GM23338 (cell line): ENCODE measurements at places on chromosomes 16 and 17. TPM values are rescaled to one million over a fixed set of nuclear protein-coding genes. Genes with fewer than 3 reads are reported as not detected.
A peak's percentile ranks its signal among the peaks of the same experiment; 100 is the strongest.

- no peak overlapping the region for H3K27ac ChIP-seq
- no peaks in the 10 kb centered on the region for H3K27me3 ChIP-seq
- H3K4me3 ChIP-seq: no peak overlapping the region
- no peaks in the 10 kb centered on the region for H3K4me1 ChIP-seq
- no peak for DNase-seq
- no peaks in the 10 kb centered on the region for H3K36me3 ChIP-seq
Observed at GRCh38 chr17:57746221-57746620, 1.1 kb upstream of the CCDC182 start.

GRCh38 chr17:55693254-55694216, 29.1 kb downstream of the TMEM100 start:
- no peak overlapping the region for H3K27ac ChIP-seq
- no peaks in the 10 kb centered on the region for H3K36me3 ChIP-seq
- DNase-seq: no peak

GRCh38 chr17:7023576-7024401, 939 bp downstream of the BCL6B start:
- H3K36me3 ChIP-seq: no peaks in the 10 kb centered on the region
- no peak overlapping the region for H3K27ac ChIP-seq

DNA sequence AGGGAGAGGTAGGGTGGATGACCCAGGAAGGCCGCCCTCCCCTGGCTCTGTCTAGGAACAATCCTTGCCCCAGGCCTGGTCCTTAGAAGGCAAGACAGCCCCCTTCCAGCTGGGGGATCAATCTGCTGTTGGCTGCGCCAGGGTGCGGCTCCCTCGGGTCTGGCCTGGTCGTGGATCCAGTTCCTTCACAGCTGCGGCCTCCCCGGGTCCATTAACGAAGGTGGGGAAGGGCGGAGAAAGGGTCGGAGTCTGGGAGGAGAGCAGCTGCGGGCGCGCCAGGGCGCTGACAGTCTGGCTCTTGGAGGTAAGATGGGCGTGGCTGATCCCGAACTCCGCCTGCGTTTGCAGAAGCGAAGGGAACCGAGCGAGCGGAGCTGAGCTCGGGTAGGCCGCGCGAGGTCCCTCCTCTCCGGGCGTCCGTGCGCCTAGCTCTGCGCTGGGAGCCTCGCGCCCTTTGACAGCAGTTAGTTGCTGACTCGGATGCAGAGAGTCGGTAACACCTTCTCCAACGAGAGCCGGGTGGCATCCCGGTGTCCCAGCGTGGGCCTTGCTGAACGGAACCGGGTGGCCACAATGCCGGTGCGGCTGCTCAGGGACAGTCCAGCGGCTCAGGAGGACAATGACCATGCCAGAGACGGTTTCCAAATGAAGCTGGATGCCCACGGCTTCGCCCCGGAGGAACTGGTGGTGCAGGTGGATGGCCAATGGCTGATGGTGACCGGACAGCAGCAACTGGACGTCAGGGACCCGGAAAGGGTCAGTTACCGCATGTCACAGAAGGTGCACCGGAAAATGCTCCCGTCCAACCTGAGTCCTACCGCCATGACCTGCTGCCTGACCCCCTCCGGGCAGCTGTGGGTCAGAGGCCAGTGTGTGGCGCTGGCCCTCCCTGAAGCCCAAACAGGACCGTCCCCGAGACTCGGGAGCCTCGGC, at the start of gene HSPB9:
TSS of gene HSPB9 (plus strand) at position 434 of the 933 bp plus-strand sequence. CDS start at position 481, 47 bp downstream.
- DNase-seq: peak; percentile 95
- H3K4me3 ChIP-seq: peak within 1 kb of the TSS; percentile 55
- H3K4me1 ChIP-seq: peaks cover 19% of the 10 kb centered on the region; the same call in 1 of the 2 replicates

Gene RAB40C
- total RNA-seq: 24.2 and 24.6 TPM in 2 replicates

Gene CDH15
- 0.12 and 1.0 TPM in 2 replicates for total RNA-seq

Gene ADGRG1
- total RNA-seq: 0.12 and 0.14 TPM in 2 replicates

DNA sequence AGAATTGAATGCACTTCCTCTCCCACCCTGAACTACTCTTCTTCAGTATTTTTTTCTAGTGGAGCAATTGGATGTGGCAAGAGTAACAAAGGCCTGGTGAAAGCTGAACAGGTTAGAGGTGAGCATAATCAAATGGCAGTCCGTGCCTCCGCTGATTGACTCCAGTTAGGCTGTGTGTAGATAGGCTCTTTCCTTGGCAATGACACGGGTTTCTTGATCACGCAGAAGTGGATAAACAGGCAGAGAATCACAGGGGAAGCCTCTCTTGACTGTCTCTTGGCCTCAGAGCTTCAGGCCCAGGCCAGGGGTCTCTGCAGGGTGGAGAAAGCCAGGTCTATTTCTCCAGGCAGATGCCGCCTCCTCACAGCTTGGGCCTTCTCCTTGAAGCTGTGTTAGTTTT, 4.2 kb downstream of the CD300LB start:
- H3K4me3 ChIP-seq: no peak overlapping the region
- DNase-seq: no peak
- H3K27ac ChIP-seq: no peak overlapping the region
- no peaks in the 10 kb centered on the region for H3K27me3 ChIP-seq

DNA sequence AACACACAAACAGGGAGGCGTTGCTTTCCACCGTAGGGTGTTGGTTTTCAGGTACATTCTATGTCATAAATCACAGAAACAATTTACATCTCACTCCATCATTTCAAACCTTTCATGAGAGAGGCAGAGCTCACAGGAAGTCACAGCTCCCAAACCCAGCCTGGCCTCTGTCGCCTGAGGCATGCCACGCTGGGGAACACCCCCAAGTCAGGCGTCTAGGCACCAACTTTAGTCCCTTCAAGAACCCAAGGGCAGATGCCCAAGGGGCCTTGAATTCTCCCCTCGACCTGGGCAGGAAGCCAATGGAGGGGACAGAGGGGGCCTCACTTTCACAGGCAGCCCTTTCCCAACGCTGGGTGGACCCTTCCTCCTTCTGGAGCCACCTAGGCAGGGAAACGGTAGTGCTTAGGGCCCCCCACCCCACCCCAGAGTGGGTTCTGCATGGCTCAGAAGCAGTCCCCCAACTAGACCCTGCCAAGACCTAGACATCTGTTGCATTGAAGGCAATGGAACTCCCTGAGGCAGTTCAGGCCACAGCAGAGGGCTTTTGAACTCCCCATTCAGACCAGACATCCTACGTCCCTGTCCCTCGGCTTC, 10.6 kb downstream of the TBX4 start:
- H3K36me3 ChIP-seq: peaks cover 3% of the 10 kb centered on the region; the same call in 1 of the 2 replicates
- no peak overlapping the region for H3K27ac ChIP-seq

- no peaks in the 10 kb centered on the region for H3K4me1 ChIP-seq
- no peak for DNase-seq
- no peaks in the 10 kb centered on the region for H3K36me3 ChIP-seq
- H3K27ac ChIP-seq: no peak overlapping the region
- no peak overlapping the region for H3K4me3 ChIP-seq
Observed at GRCh38 chr16:55039931-55040330, 109.3 kb downstream of the IRX5 start.

GRCh38 chr17:49634485-49634860, 43.4 kb downstream of the SPOP start:
- H3K4me1 ChIP-seq: peaks cover 10% of the 10 kb centered on the region; the same call in 1 of the 2 replicates
- no peaks in the 10 kb centered on the region for H3K36me3 ChIP-seq
- DNase-seq: no peak
- H3K27me3 ChIP-seq: no peaks in the 10 kb centered on the region
- H3K4me3 ChIP-seq: no peak overlapping the region

Gene NIP7
- 30.4 and 32.7 TPM in 2 replicates for total RNA-seq

DNA sequence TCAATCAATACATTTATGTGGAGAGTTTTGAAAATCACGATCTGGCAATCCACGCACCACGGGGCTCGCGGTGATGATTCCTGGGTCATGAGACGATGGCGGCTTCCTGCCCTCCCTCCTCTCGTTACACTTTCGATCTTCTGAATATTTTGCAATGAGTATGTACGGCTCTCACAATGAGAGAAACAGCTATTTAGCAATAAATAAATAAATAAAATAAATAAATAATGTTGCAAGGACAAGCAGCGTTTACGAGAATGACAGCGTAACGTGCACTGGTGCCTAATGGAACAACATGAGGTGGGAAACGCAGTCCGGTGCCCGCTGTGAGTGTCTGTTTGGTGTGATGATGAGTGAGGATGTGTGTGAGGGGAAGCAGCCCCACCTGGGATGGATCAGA, 46.7 kb upstream of the JPH3 start:
- no peak for DNase-seq
- H3K4me1 ChIP-seq: no peaks in the 10 kb centered on the region
- no peak overlapping the region for H3K27ac ChIP-seq
- H3K4me3 ChIP-seq: no peak overlapping the region
- no peaks in the 10 kb centered on the region for H3K36me3 ChIP-seq

- DNase-seq: no peak
- no peak overlapping the region for H3K4me3 ChIP-seq
Observed at GRCh38 chr17:46057366-46057765, 58.3 kb downstream of the STH start.

DNA sequence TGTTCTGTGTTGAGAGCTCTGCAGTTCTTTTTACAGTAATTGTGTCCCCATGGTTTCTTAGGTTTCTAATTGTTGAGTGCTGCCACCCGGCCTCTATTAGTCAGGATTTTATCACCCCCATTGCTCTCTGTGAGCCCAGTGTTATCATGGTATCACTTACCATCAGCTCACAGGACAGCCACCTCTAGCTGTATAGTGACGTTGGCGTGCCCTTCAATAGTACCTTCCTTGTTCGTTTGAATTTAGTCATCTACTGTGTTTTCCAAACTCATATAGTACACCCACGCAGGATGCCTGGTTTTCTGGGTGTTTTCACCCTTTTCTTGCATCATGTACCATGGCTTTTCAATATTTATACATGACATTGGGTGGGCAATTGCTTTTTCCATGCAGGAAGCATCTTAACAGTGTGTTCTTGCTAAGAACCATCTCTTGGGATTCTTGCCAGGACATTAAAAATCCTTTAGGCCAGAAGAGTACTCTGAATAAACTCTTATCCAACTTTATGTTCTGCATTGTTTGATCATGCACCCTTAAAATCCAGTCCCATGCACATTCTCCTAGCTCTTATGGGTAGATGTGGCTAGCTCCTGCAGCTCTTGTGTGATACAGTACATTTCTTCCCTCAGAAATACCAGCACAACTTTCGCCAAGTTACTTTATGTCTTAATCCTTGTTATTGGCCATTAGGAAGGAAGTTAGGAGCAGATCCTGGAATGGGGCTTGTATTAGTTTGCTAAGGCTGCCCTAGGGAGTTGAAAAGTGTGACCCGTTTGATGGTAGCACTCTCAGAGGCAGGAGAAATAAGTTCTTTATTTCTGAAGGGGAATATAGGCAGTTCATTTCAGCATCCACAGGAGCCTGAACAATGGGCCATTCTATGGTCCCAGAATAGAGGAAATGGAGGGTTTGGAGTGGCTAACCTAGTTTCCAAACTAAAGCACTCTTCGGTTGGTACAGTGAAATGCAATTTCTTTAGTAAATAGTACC, 11.3 kb upstream of the ABCA10 start:
- no peak for DNase-seq
- no peak overlapping the region for H3K27ac ChIP-seq
- H3K27me3 ChIP-seq: no peaks in the 10 kb centered on the region
- H3K4me3 ChIP-seq: no peak overlapping the region

- DNase-seq: peak; percentile 35
- H3K27me3 ChIP-seq: peaks cover 7% of the 10 kb centered on the region; the same call in 1 of the 2 replicates
- H3K4me3 ChIP-seq: peak overlapping the region; percentile 82
Observed at GRCh38 chr17:1709403-1709951, 700 bp downstream of the TLCD2 start.

DNA sequence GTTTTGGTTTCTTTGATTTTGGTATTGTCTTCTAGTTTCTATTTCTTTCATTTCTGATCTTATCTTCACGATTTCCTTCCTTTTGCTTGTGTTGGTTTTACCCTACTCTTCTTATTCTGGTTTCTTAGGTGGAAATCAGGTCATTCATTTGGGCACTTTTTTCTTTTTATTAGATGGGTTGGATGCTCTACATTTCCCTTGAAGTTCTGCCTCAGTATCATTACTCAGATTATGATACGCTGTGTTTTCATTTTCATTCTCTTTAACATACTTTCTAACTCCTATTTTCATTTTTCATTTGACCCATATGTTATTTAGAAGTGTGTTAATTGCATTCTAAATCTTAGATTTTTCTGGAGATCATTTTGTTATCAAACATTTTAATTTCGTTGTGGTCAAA, 108.6 kb downstream of the IRF8 start:
- H3K4me1 ChIP-seq: no peaks in the 10 kb centered on the region
- H3K36me3 ChIP-seq: no peaks in the 10 kb centered on the region
- H3K27ac ChIP-seq: no peak overlapping the region
- H3K27me3 ChIP-seq: no peaks in the 10 kb centered on the region

DNA sequence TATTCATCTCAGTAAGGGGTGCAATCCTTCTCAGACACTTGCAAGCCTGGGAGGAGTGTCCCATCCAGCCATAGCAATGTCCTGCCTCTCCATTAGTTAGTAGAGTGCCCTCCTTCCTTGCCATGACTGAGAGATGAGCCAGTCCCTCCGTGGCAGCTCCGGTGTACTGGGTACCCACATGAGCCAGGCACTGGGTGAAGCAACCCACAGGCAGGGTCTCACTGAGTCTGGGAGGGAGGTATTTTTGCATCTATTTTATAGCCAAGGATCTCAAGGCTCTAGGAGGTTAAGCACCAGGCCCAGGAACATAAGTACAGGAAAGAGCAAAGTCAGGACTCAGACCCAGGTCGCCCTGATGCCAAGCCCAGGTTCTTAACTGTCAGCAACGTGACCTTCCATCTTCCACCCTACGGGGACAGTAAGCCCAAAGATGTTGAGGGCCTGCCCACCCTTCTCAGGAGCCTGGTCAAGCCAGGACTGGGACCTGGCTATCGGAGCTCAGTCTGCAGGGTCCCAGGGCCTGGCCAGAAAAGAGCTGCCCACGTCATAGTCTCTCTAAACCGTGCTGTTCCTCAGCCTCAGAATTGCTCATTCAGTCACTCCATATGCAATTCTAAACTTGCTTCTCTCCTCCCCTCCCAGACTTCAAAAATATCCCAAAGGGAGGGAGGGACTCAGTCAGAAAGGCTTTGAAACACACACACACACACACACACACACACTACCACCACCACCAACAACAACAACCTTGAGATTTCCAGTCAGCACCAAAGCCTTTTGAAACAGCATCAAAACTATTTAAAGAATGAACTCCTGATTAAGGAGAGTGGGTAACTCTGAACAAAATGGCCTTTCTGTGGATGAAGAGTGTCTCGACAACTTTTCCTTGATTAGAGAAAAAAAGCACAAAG, 16.6 kb downstream of the NOS2 start:
- no peak overlapping the region for H3K27ac ChIP-seq
- no peaks in the 10 kb centered on the region for H3K4me1 ChIP-seq
- H3K27me3 ChIP-seq: no peaks in the 10 kb centered on the region
- no peak overlapping the region for H3K4me3 ChIP-seq

Gene SCNN1B
- total RNA-seq: 1.1 and 1.2 TPM in 2 replicates

DNA sequence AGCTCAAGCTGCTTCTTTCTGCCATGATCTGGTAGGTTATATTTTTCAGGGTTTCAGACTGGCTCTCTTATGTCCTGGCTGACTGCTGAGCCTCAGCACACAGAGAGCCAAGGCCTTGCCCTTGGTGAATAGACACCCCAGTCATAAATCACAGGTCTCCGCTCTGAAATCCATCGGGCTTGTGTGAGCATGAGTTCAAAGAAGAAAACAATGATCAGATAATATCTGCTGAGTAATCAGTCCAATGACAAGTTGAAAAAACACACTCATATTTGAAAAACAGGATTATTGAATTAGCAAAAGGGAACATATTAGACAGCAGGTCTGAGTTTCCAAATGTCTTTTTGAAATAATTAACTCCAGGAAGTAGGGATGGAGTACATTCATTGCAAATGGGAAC, 51.1 kb upstream of the NDRG4 start:
- H3K27ac ChIP-seq: no peak overlapping the region
- H3K4me1 ChIP-seq: no peaks in the 10 kb centered on the region
- H3K27me3 ChIP-seq: no peaks in the 10 kb centered on the region
